ENCODE measurements at places on chromosomes 4 and X. TPM values are rescaled to one million over a fixed set of nuclear protein-coding genes. Genes with fewer than 3 reads are reported as not detected.

Gene FOXP3
- 23.8 TPM for total RNA-seq

DNA sequence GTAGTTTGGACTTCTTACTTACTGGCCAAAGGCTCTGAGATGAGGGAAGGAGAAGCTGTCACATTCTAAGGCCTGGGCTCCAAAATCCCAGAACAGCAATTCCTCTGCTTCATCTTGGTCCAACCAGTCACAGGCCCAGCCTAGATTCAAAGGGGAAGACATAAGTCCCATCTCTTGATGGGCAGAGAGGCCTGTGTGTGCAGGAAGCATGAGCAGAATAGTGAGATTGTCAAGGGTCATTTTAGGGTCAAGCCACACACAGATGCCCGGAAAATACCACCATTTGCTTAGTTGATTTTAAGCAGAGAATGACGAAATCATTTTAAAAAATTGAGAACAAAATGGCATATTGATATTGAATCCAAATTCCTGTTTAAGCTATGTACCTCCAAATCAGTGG lies 580.9 kb upstream of the ZFP42 start:
- no peak for DNase-seq

Gene POLA1
- 40.9 TPM for total RNA-seq

Gene LPAR4
- not detected for total RNA-seq

GRCh38 chrX:38717871-38718270 lies 83.4 kb upstream of the MID1IP1 start:
- no peak for DNase-seq

Gene GRIA3
- total RNA-seq: not detected

Gene FAM90A26
- not detected for total RNA-seq

GRCh38 chrX:38879631-38880220 lies 78.5 kb downstream of the MID1IP1 start:
- DNase-seq: peak; percentile 9

Gene PLP1
- not detected for total RNA-seq

DNA sequence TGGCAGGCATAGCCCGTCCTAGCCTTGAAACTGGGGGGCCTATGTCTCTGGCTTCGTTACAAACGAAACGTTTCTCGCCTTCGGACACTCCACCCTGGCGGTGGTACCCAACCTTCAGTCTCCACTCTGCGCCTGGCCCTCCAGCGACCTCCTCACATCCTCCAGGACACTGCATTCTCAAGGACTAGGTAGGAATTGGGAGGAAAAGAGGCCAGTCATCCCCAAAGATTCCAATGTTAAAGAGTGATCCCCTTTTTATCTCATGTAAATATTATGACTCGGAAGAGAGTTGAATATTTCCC lies 2.1 kb upstream of the NKX6-1 start:
- no peak for DNase-seq

GRCh38 chr4:89242864-89243732 lies 64.5 kb downstream of the GPRIN3 start:
- DNase-seq: no peak

GRCh38 chr4:22648996-22649395 lies 43.7 kb upstream of the GBA3 start:
- no peak for DNase-seq

DNA sequence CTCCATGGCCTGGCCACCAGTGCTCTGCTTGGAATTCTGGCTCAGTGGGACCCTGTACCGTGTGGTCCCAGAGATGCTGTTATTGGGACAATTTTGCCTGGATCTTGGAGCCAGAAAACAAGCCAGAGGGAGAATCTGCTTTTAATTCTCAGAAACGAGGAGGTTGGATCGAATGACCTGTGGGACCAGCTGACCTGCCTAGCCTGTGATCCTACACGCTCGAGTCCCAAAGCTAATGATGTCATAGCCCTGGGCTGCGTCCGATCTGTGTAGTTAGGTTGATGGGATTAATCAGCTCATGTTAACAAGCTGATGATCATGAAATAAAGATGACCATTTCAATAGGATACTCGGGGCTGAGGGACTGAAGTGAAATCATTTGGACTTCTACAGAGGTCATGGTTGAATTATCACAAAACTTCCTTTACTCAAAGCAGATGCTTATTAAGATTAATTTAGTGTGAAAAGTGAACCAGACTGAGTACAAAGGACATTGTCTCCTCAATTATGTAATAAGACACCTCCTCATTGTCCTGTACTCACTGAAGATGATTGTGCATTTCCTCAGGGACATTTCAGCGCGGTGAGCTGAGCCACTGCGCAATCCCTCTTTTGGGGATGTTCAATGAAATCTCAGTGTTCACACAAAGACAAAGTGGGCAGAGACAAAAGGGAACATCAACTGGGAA lies 51.9 kb upstream of the STX18 start:
- DNase-seq: no peak

DNA sequence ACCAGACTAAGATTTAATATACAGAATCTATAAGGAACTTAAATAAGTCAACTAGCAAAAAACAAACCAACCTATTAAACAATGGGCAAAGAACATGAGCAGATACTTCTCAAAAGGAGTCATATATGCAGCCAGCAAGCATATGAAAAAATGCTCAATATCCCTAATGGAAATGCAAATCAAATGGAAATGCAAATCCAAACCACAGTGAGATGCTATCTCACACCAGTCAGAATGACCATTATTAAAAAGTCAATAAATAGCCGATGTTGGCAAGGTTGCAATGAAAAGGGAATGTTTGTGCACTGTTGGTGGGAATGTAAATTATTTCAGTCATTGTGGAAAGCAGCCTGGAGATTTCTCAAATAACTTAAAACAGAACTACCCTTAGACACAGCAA lies 97.0 kb upstream of the SLC6A14 start:
- DNase-seq: no peak

DNA sequence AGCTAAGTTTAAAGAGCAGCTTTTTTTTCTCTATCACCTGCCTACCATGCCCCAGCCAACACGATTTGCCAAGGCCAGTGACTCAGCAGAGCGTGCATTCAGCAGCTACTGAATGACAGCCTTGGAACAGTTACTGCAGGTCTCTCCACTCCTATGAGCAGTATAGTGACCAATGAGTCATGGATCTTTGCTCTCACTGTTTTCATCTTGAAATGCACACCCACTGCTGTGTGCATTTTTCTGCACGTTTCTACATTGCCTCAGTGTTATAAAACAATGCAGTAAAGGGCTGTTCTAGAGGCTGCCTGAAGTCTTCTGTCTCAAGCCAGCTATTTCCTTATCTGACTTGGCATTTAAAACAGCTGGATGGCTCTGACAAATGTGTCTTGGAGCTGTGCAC lies 66.0 kb upstream of the C4orf54 start:
- DNase-seq: peak; percentile 45

DNA sequence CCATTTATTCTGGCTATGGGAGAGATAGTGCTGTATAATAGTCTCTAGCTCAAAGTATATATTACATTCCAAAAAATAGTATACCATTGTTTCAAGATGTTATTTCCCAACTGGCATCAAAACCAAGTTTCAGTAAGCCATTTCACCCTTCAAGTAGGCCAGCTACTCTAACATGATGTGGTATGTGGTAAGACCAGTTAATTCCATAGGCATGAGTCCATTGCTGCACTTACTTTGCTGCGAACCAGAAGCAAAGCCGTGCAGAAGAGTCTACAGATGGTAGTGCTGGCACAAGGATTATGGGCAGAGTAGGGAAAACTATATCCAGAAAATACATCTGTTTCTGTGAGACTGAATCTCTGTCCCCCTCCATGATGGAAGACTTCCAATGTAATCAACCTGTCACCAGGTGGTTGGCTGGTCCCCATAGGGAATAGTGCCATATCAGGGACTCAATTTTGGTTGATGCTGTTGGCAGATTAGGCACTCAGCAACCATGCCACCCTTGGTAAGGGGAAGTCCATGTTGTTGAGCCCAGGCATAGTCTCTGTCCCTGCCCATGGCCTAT lies 49.8 kb upstream of the HSD17B10 start:
- DNase-seq: no peak

- DNase-seq: no peak
Measured at GRCh38 chr4:176883108-176883550, 90.4 kb upstream of the VEGFC start.

Gene IQCM
- not detected for total RNA-seq

- no peak for DNase-seq
Measured at GRCh38 chr4:5142726-5143125, 91.4 kb downstream of the STK32B start.

DNA sequence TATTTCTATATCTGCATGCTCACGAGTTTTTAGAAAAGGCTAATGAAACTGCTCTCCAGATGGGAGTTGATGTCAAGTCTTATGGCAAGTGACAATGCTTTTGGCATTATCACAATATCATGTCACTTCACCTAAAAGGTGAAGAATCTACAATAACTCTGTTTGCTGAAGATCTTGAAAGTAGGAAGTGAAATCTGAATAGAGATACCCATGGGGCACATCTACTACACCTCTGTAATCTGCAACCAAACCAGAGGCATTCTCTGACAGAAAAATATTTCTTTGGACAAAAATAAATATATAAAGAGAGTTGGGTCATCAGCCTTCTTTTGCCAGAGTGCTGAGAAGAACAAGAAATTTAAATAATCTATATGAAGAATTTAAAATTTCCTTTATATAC lies 3.9 kb upstream of the VAMP7 start:
- no peak for DNase-seq

- DNase-seq: no peak
Measured at GRCh38 chr4:73776321-73776729, 36.0 kb downstream of the CXCL8 start.

Gene PDZD4
- total RNA-seq: 4.9 TPM

Gene ASMTL
- total RNA-seq: 65.2 TPM

DNA sequence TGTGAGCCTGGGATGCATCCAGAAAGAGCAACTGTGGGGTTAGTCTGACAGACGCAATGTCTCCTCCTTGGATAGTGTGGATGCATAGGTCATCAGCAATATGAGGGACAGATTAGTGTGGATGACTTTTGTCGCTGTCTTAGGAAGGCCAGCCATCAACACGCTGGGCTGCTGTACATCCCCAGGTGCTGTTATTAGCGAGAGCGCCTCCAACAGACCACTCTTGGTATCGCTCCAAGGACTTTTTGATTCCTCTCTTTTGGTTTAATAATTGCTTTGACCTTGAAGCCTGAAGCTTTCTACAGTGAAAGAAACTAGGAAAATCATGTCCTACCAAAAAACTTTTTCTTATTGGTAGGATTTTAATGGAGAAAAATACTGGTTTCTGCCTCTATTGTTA lies 76.7 kb downstream of the TMEM131L start:
- DNase-seq: peak; percentile 36

- DNase-seq: no peak
Measured at GRCh38 chr4:7261087-7261486, 68.7 kb downstream of the SORCS2 start.

Gene STK32B
- not detected for total RNA-seq

- DNase-seq: no peak
Measured at GRCh38 chr4:48193096-48193836, 59.2 kb upstream of the TXK start.

GRCh38 chrX:72003811-72004750 lies 93.4 kb downstream of the NHSL2 start:
- DNase-seq: no peak

DNA sequence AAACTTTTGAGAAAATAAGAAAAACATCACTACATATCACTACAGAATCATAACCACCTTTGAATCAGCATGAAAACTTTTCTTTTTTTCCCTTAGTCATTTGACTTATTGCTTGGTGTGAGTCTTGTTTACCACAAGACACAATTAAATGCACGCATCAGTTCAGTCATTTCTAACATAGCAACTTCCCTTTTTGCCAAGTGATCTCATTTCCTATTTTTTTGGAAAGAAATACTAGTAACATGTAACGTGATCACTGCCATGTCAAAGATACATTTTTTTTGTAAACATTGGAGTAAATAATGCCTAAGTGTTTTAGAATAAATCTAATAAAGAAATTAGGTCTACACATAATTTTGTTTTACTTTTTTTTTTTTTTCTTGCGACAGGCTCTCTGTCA lies 5.1 kb upstream of the CXCL8 start:
- DNase-seq: no peak

Gene ADGRG2
- total RNA-seq: not detected

GRCh38 chr4:5412296-5412695 lies 296.1 kb downstream of the EVC2 start:
- no peak for DNase-seq

DNA sequence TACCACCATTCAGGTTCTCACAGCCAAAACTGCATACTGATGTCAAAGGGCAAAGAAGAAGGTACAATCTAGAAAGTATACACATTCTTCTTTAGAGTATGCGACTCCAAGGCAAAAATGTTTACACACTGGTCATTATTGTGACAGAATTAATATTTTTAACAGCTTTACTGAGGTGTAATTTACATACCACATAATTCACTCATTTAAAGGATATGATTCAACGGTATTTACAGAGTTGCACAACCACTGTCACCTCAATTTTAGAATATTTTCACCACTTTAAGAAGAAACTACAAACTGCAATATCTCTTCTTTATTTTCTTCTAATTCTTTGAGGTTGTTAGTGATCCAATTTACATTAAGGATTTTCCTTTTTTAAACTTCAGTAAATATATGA lies 325.4 kb upstream of the SMIM31 start:
- DNase-seq: no peak

DNA sequence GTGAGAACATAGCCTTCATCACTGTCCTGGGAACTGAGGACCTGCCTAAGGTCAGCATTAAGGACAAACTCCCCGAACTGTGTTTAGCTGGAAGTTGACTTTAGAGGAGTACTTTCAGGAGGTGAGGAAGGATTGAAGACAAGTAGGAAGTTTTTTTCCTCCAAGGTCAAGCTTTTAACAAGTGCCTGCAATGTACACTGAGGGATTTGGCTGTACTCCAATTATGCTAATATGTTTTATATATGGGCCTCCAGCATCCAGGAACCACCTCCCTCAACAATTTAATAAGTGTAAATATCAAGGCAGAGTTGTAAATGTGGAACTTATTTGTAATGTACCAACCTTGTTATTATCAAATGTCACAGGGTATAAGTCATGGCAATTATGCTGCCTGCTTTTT lies 726.2 kb downstream of the RPA4 start:
- no peak for DNase-seq

GRCh38 chr4:8209181-8209874 lies 10.2 kb downstream of the SH3TC1 start:
- no peak for DNase-seq

Gene REELD1
- 0.21 TPM for total RNA-seq

DNA sequence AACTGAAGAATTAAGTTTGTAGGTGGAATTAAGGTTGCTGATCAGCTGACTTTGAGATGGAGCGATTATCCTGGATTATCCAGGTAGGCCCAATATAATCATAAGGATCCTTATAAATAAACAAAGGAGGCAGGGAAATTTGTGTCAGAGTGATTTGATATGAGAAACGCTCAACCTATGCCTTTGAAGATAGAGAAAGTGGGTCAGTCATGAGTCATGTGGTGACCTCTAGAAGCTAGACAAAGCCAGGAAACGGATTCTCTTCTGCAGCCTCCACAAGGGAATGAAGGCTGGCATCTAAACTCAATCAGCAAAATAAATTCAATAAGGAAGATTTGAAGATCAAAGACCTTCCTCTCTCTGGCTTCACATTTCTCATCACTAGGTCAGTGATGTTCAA lies 41.5 kb upstream of the SMIM10 start:
- DNase-seq: no peak
